NCI-H2171 treated with DMSO at 0.1 percent for 48 hours (cell line): ENCODE measurements at places on chromosomes 13 and 19.
A peak's percentile ranks its signal among the peaks of the same experiment; 100 is the strongest.

- no peak for DNase-seq
Observed at GRCh38 chr19:32471811-32472210, 66.2 kb downstream of the DPY19L3 start.

DNA sequence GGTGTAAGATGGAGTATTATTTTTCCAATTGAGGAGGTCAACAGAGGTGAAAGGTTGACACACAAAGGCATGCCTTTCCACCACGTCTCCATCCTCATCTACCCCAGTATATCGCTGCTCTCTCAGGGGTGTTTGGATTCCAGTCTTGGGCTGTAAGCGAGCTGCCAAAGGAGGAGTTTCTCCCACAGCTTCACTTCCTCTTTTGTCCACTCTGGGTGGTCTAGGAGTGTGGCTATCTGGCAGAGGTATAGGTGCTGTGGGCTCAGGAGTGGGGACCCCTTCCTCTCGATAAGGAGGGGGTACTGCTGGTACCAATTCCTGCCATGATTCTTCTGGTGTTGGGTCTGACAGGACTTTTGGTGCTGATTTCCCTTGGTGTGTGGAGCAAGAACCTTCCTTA lies 39.4 kb downstream of the ZNF846 start:
- DNase-seq = no peak

DNA sequence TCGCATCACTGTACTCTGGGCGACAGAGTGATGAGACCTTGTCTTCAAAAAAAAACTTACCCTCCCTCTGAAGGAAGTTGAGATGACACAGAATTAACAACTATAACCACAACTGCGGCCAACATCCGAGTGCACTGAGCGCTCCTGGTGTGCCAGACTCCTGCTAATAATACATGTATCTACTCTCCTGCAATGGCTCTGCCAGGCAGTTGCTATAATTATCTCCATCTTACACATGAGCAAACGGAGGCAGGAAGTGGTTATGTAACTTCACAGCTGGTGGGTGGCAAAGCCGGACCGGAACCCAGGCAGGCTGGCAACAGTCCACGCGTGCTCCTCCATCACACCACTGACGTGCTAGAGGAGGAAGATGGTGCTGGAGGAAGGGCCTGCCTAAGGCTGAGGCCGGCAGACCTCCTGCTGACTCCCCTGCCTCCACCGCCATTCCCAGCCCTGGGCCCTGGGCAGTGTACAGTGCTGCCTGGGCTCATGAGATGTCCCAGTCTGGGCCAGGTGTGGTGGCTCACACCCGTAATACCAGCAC lies 12.6 kb downstream of the XRCC1 start:
- peak; percentile 14 for DNase-seq

GRCh38 chr19:41862445-41862986 lies 2.5 kb downstream of the RPS19 start:
- no peak for DNase-seq

DNA sequence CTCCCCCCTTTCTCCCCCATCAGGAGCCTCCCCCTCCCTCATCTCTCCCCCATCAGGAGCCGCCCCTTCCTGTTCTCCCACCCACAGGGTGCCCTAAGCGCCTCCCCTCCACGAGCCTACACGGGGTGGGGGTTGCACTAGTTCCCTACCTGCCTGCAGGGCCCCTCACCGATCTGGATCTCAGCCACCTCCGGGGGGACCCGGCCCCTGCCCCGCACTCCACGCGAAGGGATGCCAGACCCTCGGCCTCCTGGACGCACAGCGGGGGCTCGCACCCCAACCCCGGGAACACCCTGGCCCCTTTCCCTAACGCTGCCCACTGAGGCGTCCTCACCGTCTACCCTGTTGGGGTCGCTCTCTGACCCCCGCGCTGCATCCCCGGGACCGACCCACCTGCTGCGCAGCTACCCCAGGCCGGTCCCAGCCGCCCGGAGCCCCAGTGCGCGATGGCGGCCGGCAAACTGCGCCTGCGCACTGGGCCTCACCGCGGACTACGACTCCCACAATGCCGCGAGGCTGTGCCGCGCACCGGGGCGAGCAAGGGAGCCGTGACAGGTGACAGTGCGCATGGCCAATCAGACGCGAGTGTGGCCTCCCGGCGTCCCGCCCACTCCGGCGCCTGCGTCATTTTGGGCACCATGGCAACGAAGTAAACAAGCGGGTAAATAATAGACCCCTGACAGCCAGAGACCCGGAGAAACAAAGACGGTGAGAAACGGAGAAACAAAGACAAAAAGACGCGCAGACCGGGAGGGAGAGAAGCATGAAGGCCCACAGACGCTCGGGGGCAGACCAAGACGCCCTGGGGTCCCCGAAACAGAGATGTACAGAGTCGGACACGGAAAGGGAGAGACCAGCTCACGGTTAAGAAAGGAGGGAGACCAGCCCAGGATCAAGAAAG lies at the start of gene ZSCAN18:
TSS of gene ZSCAN18 (minus strand) at position 451 of the 901 bp plus-strand sequence. CDS start 7,964 bp downstream, outside the sequence.
- DNase-seq = peak; percentile 95

DNA sequence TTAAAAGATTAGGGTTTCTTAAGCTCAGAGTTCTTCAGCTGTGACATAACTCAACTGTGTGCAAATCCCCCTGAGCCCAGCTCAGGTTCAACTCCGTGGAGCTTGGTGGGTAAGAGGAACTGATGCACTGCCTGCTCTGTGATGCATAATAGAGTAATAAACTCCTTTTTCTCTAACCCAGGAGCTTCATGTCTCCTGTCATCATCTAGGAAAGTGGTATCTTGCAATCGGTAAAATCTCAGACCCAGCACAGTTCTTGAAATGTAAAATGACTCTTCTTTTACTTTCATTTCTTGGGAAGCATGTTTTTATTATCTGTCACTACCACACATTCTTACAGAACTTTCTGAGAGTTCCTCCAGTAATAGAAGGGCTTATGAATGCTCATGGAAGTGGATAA lies 123.8 kb upstream of the PCDH9 start:
- DNase-seq = no peak

DNA sequence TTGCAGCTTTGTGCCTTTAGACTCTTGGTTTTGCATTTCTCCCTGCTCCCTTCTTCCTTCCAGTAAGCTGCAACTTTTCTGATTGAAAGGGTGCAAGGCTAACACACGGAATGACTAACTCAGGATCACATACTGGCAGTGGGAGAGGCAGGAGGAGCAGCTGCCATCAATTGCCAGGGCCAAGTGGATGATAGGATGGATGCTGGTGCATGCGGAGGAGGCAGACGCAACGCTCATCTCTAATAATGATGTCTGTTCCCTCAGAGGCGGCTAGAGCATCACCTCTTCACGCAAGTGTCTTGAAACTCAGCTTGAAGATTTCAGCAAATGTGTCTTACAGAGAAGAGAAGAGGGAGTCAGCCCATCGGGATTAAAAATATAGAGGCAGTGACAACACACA lies 49.5 kb upstream of the TPM4 start:
- DNase-seq = no peak

- no peak for DNase-seq
Observed at GRCh38 chr13:44514278-44514677, 61.9 kb downstream of the TSC22D1 start.

- DNase-seq = no peak
Observed at GRCh38 chr13:23547000-23547590, 23.1 kb upstream of the TNFRSF19 start.

DNA sequence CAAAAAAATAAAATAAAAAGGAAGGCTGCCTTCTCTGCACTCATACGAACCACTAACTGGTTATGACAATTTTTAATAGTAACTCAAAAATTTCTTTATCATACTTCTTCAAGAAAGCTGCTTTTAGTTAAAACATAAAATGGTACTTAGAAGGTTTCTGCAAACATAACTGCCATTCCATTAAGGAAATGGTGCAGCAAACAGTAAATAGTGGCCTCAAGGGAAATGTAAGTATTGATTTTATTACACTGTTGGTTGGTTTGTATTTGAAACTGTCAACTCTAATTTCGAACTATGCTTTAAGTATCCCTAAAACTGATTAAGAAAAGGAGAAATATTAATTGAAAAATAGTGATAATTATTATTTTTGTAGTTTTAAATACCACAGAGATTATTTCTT lies 278.0 kb downstream of the DACH1 start:
- peak; percentile 33 for DNase-seq

- DNase-seq = peak; percentile 63
Observed at GRCh38 chr13:66665991-66666390, 564.1 kb downstream of the PCDH9 start.

GRCh38 chr19:16518483-16519229 lies 22.5 kb downstream of the C19orf44 start:
- no peak for DNase-seq

GRCh38 chr13:33194820-33195692 lies 90.5 kb downstream of the STARD13 start:
- peak; percentile 35 for DNase-seq

DNA sequence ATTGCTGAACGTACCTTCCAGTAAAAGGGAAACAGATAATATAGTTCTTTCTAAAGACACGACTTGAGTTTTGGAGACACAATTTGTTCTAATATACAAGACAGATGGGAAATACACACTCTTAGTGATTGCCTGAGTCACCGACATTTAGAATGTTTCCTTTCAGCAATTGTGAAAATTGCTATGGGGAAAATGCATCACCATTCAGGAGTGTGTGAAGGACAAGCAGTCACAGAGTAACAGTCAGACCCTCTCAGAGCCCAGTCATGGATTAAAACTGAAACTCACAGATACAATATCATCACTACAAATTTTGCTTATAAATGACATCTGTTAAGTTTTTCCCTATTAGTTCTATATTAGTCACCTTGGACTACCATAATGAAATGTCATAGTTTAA lies 286.1 kb downstream of the SPRY2 start:
- no peak for DNase-seq

DNA sequence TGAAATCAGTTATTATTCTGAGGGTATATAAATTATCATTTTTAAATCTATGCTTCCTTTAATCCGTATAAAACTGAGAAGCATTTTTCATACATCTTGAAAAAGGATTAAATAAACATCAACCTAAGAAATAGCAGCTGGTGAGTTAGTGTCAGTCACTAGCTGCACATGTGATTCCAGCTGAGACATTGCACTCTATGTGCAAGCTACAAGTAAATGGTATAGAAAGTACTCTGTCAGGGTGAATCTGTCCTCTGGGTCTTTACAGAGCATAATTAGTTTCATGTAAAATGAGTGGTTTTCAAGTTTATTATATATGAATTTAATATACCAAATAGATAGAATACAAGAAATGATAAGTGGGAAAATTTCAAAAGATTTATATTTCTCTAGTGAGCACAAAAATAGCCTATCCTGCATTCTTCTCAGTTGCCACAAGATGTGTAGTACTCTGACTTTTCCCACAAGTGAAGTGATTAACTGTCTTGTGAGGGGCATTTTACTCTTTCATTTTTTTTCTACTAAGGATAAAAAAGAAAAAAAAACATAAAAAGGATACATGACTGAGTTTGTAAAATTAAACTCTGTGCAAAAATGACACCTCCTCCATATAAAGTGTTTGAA lies 1372.1 kb downstream of the PCDH9 start:
- DNase-seq = peak; percentile 30

DNA sequence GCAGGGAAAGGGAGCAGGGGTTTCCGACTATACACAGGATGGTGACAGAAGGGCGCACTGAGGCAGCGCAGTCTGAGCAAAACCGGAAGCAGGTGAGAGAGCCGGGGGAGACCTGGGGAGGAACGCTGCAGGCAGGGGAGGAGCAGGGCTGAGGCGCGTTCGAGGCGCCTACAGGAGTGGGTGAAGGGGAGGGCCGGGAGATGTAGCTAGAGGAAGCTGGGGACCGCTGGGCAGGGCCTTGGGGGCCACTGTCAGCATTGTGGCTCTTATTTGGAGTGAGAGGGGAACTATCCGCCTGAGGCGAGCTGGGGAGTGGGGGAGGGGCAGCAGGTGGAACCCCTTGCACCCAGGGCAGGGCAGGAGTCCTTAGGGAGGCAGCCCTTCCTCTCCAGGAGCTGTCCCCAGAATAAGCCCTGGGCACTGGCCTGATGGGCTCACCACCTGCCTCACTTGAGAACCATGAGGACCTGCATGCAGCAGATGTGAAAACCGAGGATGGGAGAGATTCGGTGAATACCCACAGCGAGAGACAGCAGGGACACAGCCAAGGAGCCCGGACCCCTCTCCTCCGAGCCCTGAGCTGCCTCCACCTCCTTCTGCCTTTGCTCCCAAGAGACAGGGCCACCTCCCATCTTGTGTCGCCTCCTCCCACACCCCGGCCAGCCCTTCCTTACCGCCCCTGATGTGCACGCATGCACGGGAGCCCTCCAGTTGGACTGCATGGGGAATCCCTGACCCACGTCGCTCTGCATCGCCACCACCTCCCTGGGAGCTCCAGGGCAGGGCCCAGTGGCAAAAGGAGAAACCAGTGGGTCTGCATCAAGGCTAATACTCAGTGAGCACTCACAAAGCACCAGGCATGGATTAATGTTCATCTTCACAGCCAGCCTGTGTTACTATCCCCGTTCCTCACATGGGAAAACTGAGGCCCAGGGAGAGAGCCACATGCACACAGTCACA lies 10.3 kb downstream of the AKT2 start:
- DNase-seq = peak; percentile 45

DNA sequence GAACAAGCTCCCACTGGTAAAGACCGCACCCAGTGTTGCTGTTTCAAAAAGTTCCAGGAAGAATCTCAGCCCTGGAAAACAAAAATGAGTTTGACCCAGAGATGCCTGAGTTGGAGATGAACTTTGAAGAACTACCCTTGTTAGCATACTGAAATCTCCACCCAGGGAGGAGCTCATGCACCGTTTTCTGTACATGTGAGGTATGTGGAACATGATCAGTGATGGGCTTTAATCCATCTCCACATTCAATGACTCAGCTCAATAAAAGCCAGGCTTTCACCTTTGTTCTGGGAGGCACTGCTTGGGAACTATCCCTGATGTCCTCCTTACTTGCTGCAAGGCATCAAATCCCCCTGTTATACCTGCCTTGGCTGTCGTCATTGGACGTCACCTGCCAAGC lies 279.9 kb downstream of the UQCRFS1 start:
- DNase-seq = no peak

GRCh38 chr19:29872224-29872731 lies 60.5 kb downstream of the CCNE1 start:
- DNase-seq = peak; percentile 22

DNA sequence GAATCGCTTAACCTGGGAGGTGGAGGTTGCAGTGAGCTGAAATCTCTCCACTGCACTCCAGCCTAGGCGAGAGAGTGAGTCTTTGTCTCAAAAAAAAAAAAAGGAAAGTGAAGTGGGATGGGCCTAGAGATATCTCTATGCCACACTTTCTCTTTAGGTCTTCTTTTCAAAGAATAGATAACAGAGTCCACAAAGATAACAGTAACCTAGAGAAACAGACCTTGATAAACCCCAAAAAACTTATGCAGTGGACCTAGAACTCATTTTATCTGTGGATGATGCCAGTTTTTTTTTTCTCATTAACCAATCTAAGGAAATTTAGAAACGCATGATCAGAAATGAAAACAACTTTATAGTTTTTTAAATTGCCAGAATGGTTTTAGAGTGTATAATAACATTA lies 227.4 kb downstream of the LHFPL6 start:
- no peak for DNase-seq

GRCh38 chr19:41876847-41877832 lies at the start of gene CD79A:
Gene CD79A (plus strand): TSS chr19:41877279. CDS start chr19:41877305, 26 bp downstream.
- no peak for DNase-seq

GRCh38 chr19:4446704-4447200 lies 10.8 kb downstream of the UBXN6 start:
- DNase-seq = no peak

DNA sequence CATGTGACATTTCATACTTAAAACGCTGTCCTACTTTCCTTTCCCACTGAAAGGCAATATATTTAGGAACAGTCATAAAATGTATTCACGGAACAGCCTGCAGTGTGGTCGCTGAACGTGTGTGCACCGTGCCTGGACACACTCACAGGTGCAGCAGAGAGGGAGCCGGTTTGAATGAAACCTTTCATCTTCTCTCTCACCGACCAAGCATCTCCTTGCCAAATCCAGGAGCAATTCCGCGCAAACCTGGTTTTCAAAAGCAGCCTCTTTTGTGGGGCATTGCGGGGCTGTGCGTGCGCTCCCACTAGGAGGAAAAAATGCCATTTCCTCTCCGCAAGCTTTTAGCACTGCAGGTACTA lies 1.0 kb downstream of the DCLK1 start:
- DNase-seq = no peak
